ENCODE measurements at places on chromosomes 3 and 15.

GRCh38 chr3:66452303-66453011 is 48.4 kb downstream of the LRIG1 start:
- DNase-seq = no peak

GRCh38 chr3:131738095-131738494 is 235.3 kb upstream of the MRPL3 start:
- no peak for DNase-seq

GRCh38 chr3:115071166-115071565 is 75.9 kb downstream of the ZBTB20 start:
- DNase-seq = no peak

GRCh38 chr3:131326307-131326706 is 55.3 kb upstream of the NUDT16 start:
- peak; percentile 39 for DNase-seq

- peak; percentile 26 for DNase-seq
Observed at GRCh38 chr3:73419942-73420341, 204.8 kb downstream of the PDZRN3 start.

- DNase-seq = no peak
Observed at GRCh38 chr3:46091046-46091445, 63.8 kb upstream of the XCR1 start.

DNA sequence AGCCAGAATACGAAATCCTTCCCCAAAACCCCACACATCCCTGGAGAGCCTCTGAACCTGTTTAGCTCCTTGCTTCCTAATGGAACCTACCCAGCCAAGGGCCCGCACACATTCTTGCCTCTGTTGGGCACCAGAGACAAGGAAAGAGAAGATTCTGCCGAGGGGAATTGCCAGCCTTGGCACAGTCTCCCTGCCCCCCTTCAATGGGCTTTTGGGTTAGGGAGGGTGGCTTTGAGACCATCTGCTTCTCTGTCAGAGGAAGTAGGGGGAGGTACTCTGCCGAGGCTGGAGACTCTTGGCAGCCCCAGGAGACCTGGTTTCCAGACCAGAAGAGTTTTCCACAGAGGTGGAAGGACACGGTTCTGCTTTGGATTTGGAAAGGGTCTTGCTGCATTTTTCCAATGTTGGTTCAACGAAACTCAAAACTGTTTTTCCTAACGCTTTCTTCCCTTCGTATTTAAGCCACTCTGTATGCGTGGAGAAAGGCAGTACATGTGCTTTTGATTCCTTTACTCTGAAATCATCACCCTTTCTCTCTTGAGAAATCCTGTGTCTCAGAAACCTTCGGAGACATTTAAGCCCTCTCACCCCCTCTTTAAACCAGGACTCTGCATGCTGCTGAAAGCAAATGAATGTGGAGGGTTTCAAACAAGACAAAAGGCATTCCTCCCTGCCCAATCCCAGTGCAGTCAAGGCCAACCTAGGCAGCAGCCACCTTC is 78.8 kb upstream of the PRR23C start:
- DNase-seq = peak; percentile 33

GRCh38 chr3:74080056-74080461 is 455.3 kb upstream of the PDZRN3 start:
- DNase-seq = no peak

DNA sequence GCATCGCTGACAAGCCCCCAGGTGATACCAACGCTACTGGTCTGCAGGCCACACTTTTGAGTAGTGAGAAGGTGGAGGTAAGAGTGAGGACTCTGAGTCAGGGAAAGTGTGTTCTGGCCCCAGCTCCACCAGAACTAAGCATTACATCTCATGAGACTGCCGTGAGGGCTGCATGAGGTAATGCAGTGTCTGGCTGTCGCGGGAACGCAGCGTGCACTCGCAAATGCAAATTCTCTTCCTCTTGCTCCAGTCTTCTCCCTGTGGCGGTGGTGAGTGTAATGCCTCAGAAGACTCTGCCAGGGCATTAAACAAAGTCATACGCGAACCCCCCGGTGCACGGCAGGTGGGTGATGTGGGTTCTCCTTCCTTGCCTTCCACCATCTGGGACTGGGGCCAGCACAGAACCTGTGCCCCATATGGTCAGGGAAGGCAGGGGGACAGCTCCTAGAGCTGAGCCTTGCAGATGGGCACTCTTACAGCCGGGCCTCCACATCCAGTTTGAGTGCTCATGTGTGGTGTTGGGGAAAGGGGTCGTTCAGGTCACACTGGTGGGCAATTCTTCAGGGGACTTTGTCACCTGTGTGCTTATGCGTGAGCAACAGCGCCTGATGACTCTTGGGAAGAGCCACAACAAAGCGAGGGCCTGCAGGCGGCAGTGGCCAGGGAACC is 175.8 kb downstream of the XXYLT1 start:
- no peak for DNase-seq

GRCh38 chr15:62415498-62415897 is 250.4 kb upstream of the C2CD4B start:
- DNase-seq = no peak

Data from AG08395 (cell line).